Frontal cortex (tissue), 4 donors: ENCODE measurements at places on chromosomes 4 and X.

- no peak for DNase-seq
Measured at GRCh38 chr4:6591313-6591712, 16.3 kb downstream of the MAN2B2 start.

GRCh38 chr4:137333031-137333430 is 199.3 kb downstream of the PCDH18 start:
- no peak for DNase-seq

- DNase-seq = no peak
Measured at GRCh38 chrX:129634541-129634940, 20.2 kb downstream of the APLN start.

- DNase-seq = no peak
Measured at GRCh38 chrX:109911046-109911445, 91.9 kb upstream of the TMEM164 start.

- no peak for DNase-seq
Measured at GRCh38 chrX:1325515-1326116, 11.0 kb upstream of the IL3RA start.

- no peak for DNase-seq
Measured at GRCh38 chr4:145860446-145860845, 78.2 kb downstream of the ZNF827 start.
